ENCODE measurements at places on chromosomes 3 and 15.

- no peak for DNase-seq
These were observed 39.1 kb downstream of the SLC9A9 start for GRCh38 chr3:143809121-143809621.

- no peak for DNase-seq
These were observed 1302.6 kb upstream of the EPHA6 start for GRCh38 chr3:95511828-95512227.

DNA sequence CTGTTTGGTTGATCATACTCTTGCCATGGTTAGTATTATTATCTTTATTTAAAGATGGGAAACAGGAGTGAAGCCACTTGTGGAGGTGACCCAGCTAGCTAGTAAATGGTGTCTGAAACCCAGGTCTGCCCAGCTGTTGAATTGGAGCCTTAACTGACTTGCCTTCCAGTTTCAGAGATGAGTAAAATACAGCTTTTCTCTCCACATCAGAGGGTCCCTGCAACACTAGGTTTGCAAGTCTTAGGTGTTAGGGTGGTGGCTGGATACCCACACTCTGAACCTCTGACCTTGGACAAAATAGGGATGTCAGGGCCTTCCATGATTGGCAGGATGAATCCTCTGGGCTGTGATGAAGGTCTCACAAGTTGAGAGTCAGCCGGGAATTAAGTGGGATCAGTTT, 4.1 kb downstream of the FLNB start:
- no peak for DNase-seq

- no peak for DNase-seq
These were observed 243.0 kb downstream of the CLSTN2 start for GRCh38 chr3:140177943-140178342.
